ENCODE measurements at places on chromosomes 12 and 14. TPM values are rescaled to one million over a fixed set of nuclear protein-coding genes. Genes with fewer than 3 reads are reported as not detected.

The SOS2 gene
- total RNA-seq: 22.1 TPM

GRCh38 chr12:132689227-132689626, 1.8 kb downstream of the PXMP2 start:
- peaks cover 19% of the 10 kb centered on the region for H3K4me1 ChIP-seq
- peaks cover 8% of the 10 kb centered on the region for H3K36me3 ChIP-seq
- DNase-seq: no peak
- H3K27ac ChIP-seq: no peak overlapping the region
- H3K27me3 ChIP-seq: no peaks in the 10 kb centered on the region

The BDKRB2 gene
- 0.10 TPM for total RNA-seq

The PTGDR gene
- not detected for total RNA-seq

- no peak overlapping the region for H3K27ac ChIP-seq
- no peak for DNase-seq
- H3K4me3 ChIP-seq: no peak overlapping the region
- no peaks in the 10 kb centered on the region for H3K36me3 ChIP-seq
These were observed 1.7 kb upstream of the SMOC1 start for GRCh38 chr14:69877492-69877891.

The TMEM229B gene
- total RNA-seq: 0.49 TPM
